Activated CD8-positive, alpha-beta memory T cell treated with anti-CD3 and anti-CD28 coated beads for 48 hours (primary cell): ENCODE measurements at places on chromosomes 11 and 22.
A peak's percentile ranks its signal among the peaks of the same experiment; 100 is the strongest.

GRCh38 chr22:45528046-45528445, 25.4 kb downstream of the FBLN1 start:
- DNase-seq = no peak

- no peak for DNase-seq
These were observed 4.1 kb downstream of the TRABD start for GRCh38 chr22:50189849-50190181.

GRCh38 chr11:134040386-134041302, 28.2 kb upstream of the JAM3 start:
- no peak for DNase-seq

DNA sequence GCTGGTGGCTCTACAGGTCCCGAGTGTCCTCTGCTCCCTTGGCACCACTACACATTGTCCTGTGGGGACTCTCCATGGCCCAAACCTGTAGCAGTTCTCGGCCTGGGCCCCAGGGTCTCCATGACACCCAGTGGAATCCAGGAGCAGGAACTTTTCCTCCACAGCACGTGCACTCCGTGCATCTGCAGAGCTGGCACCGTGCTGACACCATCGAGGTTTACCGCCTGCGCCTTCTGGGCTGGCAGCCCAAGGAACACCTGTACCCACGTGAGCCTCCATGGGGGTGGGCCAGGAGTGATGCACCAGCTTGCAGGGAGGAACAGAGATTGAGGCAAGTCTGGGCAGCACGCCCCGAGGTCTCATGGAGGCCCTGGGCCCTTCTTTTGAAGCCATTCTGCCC, 25.2 kb downstream of the TSPAN32 start:
- no peak for DNase-seq

DNA sequence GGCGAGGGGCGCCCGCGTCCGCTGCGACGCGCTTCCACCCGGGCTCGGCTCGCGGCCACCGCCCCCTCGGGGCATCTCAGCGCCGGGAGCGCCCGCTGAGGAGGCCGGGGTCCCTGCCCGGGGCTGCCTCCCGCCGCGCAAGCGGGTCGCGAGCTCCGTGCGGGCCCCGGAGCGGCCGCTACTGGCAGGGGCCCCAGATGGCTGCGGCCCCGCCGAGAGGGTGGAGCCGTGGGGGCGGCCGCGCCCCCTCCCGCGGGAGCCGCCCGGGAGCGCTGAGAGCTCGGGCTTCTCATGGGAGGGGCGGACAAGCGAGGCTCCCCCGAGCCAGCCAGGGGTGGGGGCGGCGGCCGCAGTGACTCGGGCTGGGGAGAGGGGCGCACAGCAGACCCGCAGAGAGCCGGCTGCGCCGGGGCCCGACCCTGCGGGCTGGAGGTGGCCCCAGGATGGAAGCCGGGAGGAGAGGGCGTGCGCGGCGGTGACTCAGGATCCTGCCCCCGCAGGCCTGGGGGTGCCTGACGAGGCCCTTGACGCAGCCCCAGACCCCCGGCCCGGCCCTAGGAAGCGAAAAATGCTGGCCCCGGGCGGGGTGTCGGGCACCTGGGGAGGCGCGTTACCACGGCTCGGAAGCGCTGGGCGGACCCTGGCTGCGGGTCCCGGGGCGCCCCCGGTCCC, 603 bp upstream of the ZFTA start:
- peak; percentile 19 for DNase-seq

DNA sequence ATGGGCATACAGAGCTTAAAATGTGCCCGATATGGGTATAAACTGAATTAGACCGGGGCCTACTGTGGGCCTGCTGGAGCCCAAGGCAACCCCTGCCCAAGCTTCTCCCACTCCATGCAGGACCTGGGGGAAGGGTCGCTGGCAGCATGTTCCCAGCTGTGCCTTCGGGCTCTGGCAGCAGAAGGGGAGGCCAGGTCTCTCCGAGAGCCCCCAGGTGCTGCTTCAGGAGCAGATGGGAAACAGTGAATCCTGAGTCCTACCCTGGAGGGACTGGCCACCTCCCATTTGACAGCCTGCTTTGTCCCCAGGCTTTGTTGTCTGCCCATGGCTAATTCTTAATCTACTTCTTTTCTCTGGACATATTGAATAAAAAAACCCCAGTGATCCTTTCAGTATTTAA, 315.6 kb upstream of the B3GAT1 start:
- DNase-seq = no peak

- no peak for DNase-seq
These were observed 29.6 kb upstream of the UPB1 start for GRCh38 chr22:24465566-24465965.

DNA sequence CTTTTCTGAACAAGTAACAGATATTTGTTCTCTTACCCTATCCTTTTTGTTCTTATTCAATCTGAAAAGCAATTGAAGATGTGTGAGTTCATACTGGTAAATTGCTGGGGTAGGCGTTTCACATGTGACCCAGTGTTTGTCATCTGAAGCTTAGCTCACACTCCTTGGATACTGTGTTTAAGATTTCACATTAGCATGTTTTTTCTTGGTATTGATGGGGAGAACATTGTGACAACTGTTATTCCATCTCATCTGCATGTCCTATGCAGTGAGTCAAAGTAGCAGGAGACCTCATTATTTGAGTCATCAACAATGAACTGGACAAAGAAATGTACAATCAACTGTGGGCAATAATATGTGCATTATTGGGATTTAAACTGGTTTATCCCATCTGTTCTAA, 691.6 kb upstream of the ANO5 start:
- no peak for DNase-seq

GRCh38 chr11:92269021-92269420, 44.4 kb downstream of the FAT3 start:
- DNase-seq = no peak

DNA sequence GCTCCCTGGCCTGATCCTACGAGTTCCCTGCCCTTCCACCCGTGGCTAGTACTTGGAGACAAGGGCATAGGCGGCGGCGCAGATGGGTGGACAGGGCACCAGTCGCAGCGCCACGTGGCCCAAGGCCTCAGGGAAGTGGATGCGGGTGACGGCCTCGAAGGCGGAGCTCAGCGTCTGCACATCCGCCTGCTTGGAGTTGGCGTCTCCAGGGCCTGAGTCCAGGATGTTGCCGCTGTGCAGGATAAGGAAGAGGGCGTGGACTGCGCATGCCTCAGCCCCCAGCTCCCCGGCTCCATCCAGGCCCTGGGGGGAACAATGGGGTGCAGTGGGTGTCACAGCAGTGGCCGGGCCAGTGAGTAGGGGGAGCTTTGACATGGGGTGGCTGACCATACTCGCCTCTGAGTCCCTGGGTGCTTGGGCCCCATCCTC, 6.6 kb downstream of the PITPNM1 start:
- DNase-seq = no peak

DNA sequence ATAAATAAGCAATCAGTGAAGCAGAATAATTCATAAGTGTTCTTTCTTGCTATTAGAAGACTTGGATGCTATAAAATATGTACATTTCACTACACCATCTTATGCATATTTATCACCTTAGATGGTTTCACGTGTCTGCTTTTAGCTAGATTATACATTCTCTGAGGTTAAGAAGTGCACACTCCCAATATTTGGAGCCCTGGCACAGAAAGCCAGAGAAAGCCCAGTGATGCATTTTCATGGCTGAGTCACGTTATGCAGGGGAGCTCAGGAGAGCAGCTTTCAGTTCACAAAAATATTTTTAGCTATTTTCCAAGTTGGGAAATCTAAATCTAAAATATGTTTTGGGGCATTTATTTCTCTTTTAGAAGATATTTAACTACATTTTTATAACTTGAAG, 5.1 kb upstream of the TP53AIP1 start:
- no peak for DNase-seq

DNA sequence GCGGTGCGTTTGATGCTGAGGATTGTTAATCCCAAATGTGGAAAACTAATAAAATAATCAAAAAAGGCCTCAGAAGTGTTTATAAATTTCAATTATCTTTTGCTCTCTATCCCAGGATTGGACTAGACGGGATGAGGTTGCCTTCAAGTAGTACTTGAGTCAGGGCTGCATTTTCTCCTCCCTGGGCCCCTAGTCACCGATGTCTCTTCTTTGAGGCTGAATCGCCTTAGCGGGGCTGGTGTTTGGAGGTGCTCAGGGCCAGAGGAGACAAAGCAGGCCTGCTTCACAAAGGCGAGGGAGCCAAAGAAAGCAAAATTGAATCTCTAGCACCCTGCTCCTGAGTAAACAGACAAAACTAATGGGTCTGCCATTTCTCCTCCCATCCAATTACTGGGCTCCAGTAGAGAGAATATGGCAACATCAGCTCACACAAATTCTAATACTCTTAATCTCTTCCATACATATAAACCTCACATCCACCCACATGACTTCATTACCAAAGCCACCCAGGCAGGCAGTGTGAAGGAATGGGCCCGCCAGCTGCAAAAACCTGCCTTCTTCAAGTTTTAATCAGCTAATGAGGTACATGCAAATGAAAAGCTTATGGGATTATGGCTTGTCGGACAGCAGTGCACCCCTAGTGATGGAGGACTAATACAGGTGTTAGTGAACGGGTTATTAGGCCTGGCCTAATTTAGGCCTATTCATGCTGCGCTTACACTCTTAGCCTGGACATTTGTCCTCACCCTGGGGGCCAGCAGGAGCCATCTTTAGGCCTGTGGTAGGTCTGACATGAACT, 52.7 kb upstream of the HTATIP2 start:
- DNase-seq = no peak

DNA sequence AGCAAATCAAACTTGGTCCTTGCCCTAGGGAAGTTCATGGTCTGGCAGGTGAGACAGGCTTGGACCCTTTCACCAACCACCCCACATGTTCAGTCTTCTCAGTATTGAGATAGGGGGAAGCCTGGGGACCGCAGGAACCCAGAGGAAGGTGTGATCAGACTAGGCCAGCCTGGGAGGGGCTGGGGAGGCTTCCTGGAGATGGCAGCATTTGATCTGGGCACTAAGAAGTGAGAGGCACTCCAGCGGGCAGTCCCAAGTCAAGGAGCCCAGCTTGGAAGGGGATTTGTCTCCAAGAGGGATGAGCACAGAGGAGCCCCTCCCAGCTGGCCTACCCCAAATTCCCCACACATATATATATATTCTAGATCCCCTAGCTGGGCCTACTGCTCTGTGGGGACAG, 5.4 kb downstream of the LRRC32 start:
- no peak for DNase-seq

GRCh38 chr11:116853461-116854073, 16.1 kb upstream of the APOA1 start:
- no peak for DNase-seq

DNA sequence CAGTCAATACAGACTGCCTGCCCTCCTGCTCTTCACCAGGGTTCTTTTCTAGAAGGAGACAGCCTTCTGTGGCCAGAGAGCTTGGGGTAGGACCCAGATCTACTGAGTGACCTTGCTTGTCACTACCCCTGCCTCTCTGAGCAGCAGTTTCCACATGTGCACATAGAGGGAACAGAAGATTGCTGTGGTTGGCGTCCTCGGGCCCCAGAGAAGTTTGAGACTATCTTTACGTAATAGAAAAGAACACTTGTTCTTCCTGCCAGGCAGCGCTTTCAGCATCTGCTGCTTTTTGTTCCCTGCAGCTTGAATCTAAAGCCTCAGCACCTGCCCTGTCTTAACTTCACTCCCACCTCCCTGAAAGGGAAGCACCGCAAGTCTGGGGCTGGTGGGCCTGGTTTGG, 1.9 kb upstream of the FKBP2 start:
- DNase-seq = no peak

GRCh38 chr22:45966895-45967365, 10.0 kb downstream of the WNT7B start:
- DNase-seq = no peak

DNA sequence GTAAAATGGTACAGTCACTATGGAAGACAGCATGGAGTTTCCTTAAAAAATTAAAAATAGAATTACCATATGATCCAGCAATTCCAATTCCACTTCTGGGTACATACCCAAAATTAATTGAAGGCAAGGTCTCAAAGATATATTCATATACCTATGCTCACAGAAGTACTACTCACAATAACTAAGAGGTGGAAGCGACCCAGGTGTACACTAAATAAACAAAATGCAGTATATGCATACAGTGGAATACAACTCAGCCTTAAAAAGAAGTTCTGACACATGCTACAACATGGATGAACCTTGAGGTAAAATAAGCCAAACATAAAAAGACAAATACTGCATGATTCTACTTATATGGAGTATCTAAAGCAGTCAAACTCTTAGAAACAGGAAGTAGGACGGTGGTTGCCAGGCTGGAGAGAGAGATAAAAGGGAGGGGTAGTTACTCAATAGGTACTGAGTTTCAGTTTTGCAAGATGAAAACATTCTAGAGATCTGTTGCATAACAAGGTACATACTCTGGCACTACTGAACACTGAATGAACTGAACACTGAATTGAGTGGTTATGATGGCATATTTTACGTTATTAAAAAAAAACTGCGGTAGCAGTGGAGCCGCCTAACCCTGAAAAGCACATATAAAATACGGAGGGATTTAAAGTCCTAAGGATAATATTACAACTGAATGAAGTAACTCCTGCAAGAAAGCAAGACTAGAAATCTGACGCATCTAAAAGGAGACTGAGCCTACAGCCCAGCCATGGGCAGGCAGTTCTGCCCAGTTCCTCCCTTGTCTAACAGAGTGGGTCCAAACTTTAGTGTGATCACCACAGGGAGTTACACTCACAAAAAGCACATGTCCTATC, 12.8 kb downstream of the DGCR2 start:
- no peak for DNase-seq

GRCh38 chr22:20823264-20823663, 35.3 kb downstream of the PI4KA start:
- DNase-seq = no peak

DNA sequence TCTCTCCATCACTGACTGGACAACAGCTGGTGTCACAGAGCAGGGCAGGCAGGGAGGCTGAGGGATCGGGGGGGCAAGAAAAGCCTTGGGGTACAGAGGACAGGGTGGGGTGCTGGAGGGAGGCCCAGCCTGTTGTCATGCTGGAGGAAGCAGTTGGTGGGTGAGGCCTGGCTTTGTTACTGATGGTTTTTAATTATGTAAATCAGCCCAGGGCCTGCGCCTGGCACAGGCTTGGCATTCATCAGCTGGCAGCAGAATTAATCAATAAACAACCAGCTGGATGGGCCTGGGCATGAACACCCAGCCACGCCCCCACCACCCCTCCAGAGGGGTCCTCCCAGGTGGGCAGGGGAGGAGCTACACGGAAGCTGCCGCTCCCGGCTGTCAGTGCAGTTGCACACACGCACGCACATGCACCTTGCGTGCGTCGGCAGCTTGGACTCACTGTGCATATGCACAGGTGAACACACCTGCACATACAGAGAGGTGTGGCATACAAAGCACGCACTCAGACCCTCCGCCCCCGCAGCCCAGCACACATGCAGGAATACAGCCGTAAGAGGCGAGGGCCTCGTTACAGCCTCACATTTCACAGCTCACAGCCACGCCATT, 21.3 kb upstream of the ELFN2 start:
- DNase-seq = no peak

GRCh38 chr11:98965358-98965757, 55.4 kb upstream of the CNTN5 start:
- DNase-seq = no peak

- DNase-seq = no peak
These were observed 24.4 kb downstream of the QSER1 start for GRCh38 chr11:32916994-32917393.

DNA sequence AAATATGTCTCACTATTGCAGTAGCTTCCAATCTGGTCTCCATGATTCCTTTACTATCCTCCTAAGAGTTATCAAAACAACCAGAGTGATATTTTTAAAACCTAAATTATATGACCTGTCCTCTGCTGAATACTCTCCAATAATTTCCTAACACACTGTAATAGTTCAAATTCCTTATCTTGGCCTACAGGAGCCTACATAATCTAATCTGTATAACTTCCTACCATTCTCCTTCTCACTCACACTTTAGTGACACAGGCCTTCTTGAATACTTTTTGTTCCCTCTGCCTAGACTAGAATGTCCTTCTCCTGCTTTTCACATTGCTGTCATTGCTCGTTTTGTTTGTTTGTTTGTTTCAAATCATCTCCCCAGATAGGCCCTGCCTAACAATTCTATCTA, 9.4 kb downstream of the FHIP1B start:
- DNase-seq = no peak
